ENCODE measurements at places on chromosomes 6 and 20. TPM values are rescaled to one million over a fixed set of nuclear protein-coding genes. Genes with fewer than 3 reads are reported as not detected.
A peak's percentile ranks its signal among the peaks of the same experiment; 100 is the strongest.

The ME1 gene
- 22.1 TPM for total RNA-seq

- no peak overlapping the region for H3K27ac ChIP-seq
- DNase-seq, result no peak
Measured at GRCh38 chr20:33463332-33464101, 20.0 kb upstream of the SNTA1 start.

GRCh38 chr20:4256874-4257273 is 241.5 kb upstream of the RNF24 start:
- DNase-seq, result no peak
- H3K4me3 ChIP-seq, result no peak overlapping the region
- H3K27me3 ChIP-seq, result no peaks in the 10 kb centered on the region

DNA sequence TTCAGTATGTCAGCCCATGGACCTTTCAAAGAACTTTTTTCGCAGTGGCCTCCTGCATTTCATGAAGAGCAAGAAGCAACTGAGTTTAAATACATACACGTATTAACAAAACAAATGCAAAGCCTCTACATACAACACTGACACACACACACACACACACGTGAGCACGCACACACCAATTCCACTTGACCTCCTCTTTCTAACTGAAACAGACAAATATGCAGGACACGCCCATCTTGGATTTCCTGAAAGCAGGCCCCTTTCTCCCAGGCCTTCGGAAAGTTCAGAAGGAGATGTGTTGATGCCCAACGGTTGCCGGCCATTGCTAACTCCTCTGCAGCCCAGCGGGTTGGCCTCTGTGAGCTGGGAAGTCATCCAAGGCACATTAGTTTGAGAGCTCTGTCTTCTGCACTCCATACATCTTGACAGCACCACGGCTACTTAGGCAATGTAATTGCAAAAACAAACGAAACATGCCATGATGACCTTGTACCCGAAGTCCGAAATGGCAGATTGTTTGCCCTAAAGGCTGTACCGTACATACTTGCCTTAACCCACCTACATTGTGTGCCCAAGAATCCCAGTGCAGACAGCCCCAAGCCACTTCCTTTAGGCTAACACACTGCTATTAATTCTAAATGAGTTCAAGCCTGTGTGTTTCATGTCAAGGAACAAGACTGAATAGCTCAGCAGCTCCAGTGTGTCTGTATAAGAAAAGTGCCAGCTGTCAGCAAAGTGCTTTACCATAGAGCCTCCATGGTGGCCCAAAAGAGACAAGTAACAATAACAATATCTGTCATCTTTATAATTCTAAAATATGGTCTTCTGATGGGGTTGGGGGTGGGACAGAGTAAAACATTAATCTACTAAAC is 138.8 kb upstream of the RNF217 start:
- H3K4me1 ChIP-seq, result no peaks in the 10 kb centered on the region
- DNase-seq, result peak; percentile 91
- H3K4me3 ChIP-seq, result no peak overlapping the region
- H3K27me3 ChIP-seq, result no peaks in the 10 kb centered on the region
- H3K36me3 ChIP-seq, result no peaks in the 10 kb centered on the region

DNA sequence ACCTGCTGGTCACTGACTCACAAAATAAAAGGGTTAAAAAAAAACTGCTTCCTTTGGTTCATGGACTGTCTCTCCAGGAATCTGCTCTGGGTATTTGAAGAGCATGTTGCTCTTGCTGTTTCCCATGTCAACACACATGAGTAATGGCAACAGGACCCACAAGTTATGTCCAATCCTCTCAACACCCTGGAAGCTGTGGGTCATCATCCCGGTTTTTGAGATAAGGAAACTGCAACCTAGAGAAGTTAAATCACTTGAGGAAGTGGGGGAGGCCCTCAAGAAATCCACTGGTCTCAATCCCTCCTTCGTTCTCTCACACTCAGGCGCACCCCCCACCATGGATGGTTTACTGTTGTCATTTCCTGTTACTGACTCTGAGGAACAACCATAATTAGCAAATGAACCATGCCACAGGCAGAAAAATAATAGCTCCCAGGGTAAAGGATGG is 12.4 kb downstream of the MAP1LC3A start:
- H3K36me3 ChIP-seq, result no peaks in the 10 kb centered on the region
- no peak overlapping the region for H3K4me3 ChIP-seq
- H3K27ac ChIP-seq, result no peak overlapping the region
- H3K27me3 ChIP-seq, result no peaks in the 10 kb centered on the region
- H3K4me1 ChIP-seq, result no peaks in the 10 kb centered on the region

All from fibroblast of lung (primary cell).